ENCODE measurements at places on chromosomes 16 and 17.

- DNase-seq = peak; percentile 14
Measured at GRCh38 chr16:31265329-31266245, 5.8 kb downstream of the ITGAM start.

- peak; percentile 84 for DNase-seq
Measured at GRCh38 chr17:7045492-7046126, 1.7 kb upstream of the SLC16A11 start.

GRCh38 chr16:81925016-81925415, 86.3 kb downstream of the SDR42E1 start:
- no peak for DNase-seq

DNA sequence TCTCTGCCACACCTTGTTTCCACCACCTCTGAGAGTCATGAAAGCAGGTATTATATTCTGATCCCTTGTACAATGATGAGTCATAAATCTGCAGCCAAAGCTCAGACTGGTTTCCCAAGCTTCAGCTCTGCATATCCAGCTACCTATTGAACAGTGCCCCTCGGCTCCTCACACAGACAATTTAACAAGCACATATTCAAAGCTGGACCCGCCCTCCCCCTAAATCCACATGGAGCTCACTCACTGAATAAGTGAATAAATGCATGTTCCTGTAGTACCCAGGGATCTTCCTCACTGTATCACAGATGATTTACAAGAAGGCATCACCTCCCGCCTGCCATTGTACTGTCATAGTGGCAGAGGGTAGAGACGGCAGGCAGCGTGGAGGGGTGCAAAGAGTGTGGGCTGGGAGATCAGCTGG, 516.4 kb downstream of the GRIN2A start:
- DNase-seq = no peak

GRCh38 chr16:72977127-72977526, 70.8 kb downstream of the ZFHX3 start:
- no peak for DNase-seq

DNA sequence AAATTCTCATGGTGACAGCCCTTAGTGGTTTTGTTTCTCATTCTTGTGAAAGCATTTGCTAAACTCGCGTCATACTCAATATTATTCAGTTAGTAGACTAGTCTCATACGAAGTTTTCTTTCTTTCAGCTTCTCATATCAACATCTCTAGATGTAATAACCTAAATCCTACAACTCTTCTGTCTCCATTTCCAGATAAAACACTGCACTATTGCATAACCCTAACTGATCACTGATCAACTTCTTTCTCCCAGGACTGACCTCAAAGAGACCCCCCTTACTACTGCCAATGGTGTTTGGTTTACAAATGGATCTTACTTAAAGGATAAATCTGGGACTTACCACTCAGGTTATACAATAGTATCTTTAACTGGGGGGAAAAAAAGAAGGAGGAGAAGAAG, 36.3 kb upstream of the TEKT1 start:
- DNase-seq = no peak

DNA sequence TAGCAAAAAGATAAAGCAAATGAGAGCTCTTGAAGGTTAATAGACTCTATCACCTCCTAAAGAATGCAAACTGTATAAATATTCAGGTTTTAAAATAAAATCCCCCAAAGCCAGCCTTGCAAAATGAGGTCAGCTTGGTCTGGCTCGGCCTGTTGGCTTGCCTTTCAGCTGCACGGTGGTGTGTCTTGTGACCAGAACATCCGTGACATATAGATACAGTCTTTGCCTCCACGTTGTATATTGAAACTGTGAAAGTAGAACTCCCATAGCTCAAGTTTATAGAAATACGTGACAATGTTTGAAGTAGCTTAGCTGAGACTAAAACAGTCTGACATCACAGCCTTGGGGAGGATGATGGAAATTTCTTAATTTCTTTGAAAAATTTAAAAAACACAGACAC, 236.6 kb upstream of the MYOCD start:
- no peak for DNase-seq

GRCh38 chr17:73588301-73588846, 55.9 kb downstream of the SDK2 start:
- DNase-seq = no peak

DNA sequence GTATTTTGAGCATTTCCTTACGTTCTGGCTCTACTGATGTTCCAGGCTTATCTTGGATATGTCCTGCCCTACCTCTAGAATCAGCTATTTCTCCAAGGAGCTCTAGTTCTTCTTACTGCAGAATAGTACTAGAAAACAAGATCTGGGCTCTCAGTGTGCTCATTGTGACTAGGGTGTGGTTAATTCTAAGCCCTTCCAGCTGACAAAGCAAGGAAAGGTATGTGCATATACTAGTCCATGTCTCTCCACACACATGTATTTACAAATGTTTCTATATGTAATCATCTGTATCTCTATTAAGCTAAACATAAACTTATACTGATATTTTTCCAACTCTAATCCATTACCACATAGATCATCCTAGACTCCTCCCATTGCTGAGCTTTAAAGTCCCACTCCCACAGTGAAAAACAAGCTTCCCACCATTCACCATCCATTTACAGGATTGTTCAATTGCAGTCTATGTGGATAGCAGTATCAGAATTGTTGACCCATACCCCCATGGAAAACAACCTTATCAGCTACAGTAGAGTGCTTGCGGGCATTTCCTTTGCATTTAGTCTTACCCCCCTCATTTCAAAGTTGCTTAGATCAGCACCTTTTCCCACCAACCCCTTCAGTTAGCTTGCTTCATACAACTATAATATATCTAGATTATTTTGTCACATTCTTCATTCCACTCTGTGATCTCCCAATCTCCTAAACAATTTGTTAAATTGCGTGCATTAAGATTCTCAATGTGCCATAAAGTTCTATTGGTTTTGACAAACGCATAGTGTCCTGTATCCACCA, 194.5 kb downstream of the SOX9 start:
- DNase-seq = no peak

GRCh38 chr17:56317351-56318208, 164.3 kb downstream of the ANKFN1 start:
- peak; percentile 23 for DNase-seq

- no peak for DNase-seq
Measured at GRCh38 chr16:83627996-83628395, 179.8 kb upstream of the HSBP1 start.

DNA sequence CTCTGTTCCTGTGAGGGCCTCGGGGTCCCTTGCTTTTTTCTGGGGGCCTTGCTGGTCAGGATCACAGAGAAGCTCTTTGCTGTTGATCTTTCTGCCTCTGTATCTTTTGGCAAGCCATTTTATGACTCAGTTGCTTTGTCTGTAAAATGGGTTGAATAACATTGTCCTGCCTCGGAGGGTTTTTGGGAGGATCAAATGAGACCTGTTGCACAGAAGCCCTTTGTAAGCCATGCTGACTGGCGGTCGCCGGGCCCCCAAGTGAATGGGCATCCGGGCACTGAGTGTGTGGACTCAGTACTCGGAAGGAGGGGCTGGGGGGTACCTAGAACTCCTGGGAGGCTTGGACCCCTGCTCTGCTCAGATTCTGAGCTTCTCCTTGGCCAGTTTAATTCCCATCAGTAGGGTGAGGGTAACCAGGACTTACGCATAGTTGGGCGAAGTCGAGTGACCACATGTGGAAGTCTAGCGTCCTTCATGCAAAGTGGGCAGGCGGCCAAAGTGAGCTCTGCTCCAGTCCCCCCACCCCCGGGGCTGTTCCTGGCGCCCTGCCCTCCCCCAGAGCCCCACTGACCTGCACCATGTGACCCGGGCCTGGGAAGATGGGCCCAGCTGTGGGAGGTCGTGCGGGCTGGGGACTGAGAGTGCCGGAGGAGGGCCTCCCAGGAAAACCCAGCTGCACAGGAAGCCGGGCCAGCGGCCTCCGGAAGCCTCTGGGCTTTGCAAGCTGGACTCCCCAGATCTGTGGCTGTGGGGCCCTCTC, 284.0 kb downstream of the SEC14L1 start:
- peak; percentile 98 for DNase-seq

DNA sequence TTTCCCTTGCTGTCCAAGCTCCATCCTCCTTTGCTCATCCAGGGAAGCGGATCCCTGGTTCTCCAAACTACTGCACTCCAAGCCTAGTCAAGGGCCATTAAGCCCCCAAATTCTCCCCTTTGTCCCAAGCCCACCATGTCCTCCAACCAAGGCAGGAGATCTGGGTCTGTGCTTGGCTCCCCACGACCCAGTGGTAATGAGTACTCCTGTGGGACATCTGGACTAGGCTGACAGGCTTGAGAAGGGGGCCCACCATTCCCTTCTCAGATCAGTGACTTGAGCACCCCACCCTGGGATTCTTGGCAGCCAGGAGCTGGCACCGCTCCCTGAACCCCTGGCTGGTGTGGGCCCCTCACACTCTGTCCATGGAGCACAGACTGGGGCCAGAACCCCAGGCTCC, 17.1 kb downstream of the OSBPL7 start:
- DNase-seq = no peak

- DNase-seq = peak; percentile 65
Measured at GRCh38 chr16:57422026-57422944, 17.7 kb downstream of the CCL17 start.

GRCh38 chr17:45740553-45741330, 43.4 kb upstream of the CRHR1 start:
- peak; percentile 45 for DNase-seq

DNA sequence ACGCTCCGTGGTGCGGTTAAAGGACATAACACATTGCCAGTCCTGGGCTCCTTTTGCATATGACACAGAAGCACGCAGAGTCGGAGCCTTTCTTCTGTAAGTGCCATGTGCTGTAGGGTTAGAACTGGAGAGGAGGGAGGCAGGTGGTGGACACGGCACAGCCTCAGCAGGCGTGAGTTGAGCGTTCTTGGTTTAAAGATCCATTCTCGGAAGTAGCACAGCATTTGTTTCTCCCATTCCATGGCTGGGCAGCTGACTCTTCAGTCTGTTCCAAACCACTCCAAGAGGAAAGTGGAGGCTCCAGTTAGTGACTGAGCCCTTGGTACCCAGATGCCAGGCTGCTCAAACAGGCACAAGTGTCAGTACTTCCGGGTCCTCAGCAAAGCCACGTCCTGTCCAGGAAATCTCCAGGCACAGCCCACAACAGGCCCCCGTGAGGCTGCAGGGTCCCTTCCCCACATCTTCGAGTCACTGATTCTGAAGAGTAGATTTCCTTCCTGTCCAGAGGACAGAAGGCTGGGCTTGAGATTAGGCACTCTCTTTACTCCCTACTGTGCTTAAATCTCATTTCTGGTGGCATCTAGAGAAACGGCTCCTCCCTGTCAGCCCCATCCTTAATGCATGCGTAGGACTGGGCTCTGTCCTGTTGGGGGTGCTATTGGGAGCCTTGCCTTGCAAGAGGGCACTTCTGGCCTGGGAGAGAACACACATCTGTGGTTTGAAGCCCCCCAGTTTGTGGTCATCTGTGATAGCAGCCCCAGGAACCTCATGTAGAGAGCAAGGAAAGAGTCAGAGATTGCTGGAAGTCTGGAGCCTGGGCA, 39.6 kb upstream of the NAT9 start:
- no peak for DNase-seq

DNA sequence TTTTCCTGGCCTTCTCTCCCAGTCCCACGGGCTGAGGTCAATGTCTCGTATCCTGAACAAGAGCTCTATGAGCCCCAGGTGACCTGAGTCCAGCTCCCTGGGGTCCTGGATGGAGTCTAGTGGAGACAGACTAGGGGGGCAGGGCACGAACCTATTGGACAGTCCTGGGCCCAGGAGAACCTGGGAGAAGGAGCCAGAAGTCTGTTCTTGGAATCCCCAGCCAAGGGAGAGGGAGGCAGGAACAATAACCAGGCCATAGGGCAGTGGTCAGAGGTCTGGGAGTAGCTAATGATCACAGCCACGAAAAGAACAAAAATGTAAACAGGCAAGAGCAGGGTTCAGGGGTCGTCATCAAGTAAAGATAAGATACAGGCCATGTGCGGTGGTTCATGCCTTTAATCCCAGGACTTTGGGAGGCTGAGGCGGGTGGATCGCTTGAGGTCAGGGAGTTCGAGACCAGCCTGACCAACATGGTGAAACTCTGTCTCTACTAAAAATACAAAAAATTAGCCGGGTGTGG, 60.8 kb downstream of the COPRS start:
- no peak for DNase-seq

DNA sequence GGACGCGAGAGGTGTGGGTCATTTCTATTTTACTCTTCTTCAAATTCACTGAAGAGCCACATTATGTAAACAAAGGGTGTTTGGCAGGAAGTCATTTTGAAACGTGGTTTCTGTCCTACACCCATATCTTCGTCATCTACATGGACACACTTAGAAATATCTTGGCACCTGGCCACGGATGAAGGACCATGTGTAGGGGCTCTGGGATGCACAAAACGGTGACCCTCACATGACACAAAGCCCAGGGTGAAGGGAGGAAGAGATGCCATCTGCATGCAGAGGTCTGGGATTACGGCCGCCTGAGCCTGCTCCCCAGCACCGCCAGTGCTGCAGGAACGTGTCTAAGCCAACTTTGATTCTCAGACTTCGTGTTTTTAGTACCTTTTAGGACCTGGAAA, 130.2 kb upstream of the CHMP6 start:
- no peak for DNase-seq

DNA sequence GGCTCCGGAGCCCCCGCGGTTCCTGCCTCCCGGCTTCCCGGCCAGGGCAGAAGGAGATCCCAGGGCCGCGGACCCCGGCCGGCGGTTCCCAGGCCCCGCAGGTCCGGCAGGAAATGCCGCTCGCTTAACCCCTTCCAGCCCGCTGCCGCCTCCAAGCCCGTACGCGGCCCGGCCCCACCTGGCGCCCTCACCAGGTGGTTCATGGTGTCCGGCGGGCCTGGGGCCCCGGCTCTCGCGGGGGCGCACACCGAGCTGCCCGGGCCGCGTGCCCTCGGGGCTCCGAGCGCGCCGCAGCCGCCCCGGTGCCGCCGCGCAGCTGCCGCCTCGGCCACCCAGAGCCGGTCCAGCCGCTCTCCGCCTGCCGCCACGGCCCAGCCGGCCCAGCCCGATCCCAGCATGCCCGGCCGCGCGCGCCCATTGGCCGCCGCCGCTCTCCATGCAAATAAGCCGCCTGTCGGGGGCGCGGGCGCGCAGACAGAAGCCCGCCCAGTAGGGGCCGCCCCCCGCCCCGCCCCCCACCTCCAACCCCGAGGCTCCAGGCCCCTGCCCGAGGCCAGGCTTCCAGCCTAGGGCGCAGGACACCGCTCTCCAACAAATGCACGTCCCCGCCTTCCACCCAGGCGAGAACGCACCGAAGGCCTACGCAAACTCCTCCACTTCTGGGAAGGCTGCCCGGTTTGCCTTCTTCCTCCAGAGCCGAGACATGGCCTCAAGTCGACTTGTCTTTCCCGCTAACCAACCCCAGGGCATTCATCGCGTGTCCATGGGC, at the start of gene BCAR1:
Gene BCAR1, minus strand, starts transcription at position 345 of the 769 bp plus-strand sequence. Its CDS starts 142 bp downstream, at position 203.
- DNase-seq = peak; percentile 94

GRCh38 chr16:68995011-68995504, 110.4 kb upstream of the HAS3 start:
- DNase-seq = peak; percentile 55

DNA sequence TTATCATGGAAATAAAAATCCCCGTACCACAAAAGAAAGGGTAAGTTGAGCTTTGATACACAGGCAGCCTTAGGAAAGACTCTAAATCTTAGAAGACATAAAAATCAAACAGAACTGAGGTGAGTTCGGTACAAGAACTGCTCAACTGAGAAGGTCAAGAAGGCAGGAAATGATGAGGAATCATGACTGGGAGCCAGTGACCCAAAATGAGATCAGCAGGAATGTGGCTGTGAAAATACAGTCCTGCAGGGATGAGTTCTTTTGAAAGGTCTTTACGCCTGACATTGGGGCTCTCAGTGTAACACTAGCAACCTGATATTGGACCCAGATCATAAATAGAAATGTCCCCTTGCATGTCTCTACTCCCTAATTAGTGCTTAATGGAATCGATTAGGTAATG, 56.3 kb upstream of the CDH11 start:
- DNase-seq = peak; percentile 72

Measured in fibroblast of mammary gland (primary cell).